ENCODE measurements at places on chromosomes 16 and 17.

DNA sequence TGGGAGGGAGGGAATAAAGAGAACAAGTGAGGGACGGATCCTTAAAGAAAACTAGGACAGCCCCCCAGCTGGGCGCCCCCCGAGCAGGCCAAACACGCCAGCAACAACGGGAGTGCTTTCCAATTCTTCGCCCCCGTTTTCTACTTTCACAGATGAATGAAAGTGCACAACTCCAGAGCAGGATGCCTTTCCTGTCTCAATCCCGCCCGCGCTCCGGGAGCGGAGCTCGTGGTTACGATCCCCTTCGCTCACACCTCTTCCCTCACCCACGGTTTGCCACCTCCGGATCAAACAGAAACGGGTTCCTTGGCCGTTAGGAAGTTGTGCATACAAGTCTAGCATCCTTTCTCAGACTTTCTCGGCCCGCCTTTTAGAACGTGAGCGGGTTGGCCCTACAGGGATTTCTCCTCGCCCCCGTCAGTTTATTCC lies 680 bp downstream of the SKA2 start:
- no peak for DNase-seq

GRCh38 chr16:5854027-5854426 lies 756.4 kb upstream of the EEF2KMT start:
- DNase-seq: no peak

GRCh38 chr16:27679899-27680298 lies 130.0 kb downstream of the KATNIP start:
- no peak for DNase-seq

- no peak for DNase-seq
These were observed 56.2 kb downstream of the ELAC2 start for GRCh38 chr17:12961655-12962054.

- no peak for DNase-seq
These were observed 222.1 kb downstream of the RBFOX3 start for GRCh38 chr17:79388556-79389295.

DNA sequence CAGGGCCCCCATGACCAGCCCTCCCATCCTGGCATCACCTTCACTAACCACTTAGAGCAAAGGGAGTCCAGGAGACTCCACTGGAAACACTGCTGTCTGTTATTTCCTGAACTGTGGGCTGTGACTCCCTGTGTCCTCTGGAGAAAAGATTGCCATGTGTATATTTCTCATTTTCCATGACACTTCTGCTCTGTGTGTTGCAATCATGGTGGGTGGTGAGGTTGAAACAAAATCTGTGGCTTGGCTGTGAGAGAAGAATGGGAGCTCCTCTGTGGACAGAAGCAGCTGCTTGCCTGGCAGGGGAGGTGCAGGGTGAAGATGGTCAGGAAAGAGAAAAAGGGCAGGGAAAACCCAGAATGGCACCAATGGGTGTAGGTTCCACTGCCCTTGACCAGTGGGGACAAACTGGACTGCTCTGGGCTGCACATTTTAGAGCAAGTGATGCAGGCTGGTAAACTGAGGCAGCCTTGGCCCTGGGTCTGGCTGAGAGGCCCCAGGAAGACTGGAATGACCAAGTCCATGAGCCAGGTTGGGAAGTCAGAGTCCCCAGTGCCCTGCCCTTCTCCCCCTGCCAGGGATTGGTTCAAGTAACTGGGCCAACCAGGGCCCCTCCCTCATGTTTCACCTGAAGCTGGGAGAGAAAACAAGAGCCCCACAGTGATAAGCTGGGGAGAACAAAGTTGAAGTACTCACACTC lies 314.3 kb downstream of the C16orf95 start:
- no peak for DNase-seq

GRCh38 chr17:29483503-29483902 lies 83.3 kb downstream of the ABHD15 start:
- DNase-seq: no peak

DNA sequence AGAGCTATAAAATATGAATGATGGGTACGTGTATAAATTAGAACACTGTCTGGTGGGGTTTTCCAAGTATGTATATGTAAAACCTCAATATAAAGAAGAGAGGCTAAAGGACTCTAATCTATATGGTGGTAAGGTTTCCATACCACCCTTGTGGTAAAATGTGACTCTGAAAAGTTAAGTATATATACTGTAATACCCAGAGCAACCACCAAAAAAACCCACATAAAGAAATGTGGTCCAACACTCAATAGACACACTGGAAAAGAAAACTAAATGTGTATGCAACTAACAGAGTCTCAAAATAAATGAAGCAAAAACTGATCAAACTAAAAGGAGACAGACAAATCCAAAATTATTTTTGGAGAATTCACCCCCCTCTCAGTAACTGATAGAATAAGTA lies 72.2 kb downstream of the XPO6 start:
- no peak for DNase-seq

- DNase-seq: peak; percentile 67
These were observed 33.7 kb upstream of the KDM8 start for GRCh38 chr16:27169511-27170071.

- no peak for DNase-seq
These were observed 4.3 kb upstream of the NTN1 start for GRCh38 chr17:9016941-9017552.

GRCh38 chr17:77874303-77875050 lies 84.0 kb upstream of the TNRC6C start:
- no peak for DNase-seq

- peak; percentile 57 for DNase-seq
These were observed 2.9 kb downstream of the TMEM107 start for GRCh38 chr17:8173056-8173870.

DNA sequence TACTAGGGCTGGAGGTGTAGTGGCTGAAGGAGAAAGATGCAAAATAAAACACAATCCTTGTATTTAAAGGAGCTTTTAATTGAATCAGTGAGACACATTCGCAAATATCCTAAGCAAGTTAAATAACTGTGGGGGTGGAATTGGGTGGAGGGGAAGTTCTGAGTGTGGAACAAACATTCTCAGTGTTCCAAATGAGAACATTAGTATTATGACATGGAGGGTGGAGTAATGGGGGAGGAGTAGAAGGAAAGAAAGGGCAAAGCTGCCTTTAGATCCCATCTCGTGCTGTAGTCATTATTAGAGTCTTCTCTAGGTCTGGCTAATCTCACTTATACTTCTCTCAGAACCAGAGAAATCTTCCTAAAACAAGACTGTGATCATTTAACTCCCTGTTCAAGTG lies 169.7 kb downstream of the ANKFN1 start:
- no peak for DNase-seq

GRCh38 chr16:57562669-57563486 lies 20.4 kb downstream of the ADGRG5 start:
- DNase-seq: no peak

- DNase-seq: no peak
These were observed 24.4 kb downstream of the YPEL2 start for GRCh38 chr17:59355702-59356325.

- DNase-seq: no peak
These were observed 18.0 kb downstream of the ABCC12 start for GRCh38 chr16:48137822-48138221.

DNA sequence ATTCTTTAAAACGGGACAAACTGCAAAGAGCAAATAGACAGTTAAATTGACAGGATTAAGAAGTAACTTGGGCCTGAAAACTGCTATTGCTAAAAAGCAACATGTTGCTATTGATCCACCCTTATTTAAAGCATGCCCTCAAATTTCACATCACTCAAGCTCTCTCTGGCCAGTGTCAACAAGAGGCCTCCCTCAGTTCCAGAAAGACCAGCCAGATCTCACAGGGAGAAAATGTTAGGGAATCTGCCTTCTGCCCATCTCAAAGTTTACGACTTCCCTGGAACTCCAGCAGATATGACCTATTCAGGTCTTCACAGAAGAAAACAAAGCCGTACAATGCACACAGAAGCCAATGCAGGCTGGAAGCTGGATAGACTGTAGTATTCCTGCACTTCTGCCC lies 8.9 kb downstream of the CFAP20 start:
- DNase-seq: no peak

GRCh38 chr17:28357061-28357900 lies at the start of gene POLDIP2:
Gene POLDIP2, minus strand, starts transcription at chr17:28357527. Its CDS starts 79 bp downstream, at chr17:28357448.
- peak; percentile 94 for DNase-seq

DNA sequence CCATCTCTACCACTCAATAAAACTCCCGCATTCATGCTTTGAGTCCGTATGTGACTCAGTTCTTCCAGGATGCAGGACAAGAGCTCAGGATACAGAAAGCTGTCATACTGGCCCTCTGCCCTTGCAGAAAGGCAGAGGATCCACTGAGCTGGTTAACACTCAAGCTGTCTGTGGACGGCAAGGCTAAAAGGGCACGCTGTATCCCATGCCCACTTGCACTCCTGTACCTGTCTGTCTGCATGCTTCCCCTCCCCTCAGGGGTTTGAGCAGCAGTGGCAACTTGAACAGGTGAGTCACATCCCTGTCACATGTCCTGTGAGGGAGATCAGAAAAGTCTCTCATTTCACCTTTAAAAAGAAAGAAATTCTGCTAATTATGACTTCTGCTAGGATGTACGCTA lies 293.8 kb downstream of the HS3ST3B1 start:
- no peak for DNase-seq

DNA sequence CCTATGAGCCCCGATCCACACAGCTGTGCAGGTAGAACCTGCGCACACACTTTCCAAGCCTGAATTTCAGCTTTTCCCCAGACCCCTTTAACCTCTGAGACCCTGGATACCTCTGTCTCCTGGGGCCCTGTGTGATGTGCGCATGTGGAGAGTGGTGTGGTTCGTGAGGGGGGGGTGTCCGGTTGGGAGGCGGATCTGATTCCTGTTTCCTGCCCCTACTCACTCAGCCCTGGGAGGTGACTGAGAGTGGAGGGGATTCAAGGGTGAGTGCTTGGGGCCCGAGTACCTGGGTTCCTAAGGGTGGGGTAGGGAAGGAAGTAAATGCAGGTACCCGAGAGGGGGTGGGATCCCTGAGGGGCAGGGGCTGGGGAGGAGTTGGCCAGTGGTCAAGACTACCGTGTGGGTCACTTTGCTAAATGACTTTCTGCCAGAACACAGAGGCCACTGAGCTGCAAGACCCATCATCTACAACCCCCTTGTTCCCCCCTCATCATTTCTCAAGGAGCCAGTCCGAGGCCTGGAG lies 621 bp downstream of the ARHGEF15 start:
- DNase-seq: no peak

DNA sequence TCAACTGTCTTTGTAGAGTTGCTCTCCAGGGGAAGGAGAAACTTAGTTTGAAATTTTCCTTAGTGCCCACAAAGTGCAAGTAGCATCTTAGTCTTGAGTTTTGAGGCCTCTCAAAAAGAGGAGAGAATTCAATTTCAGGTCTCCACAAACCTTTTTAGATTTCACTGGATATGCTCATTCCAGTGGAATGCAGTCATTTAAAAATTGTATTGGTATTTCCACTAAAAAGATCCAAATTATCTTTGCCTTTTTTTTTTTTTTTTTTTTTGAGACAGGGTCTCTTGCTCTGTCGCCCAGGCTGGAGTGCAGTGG lies 6.9 kb upstream of the FOXJ1 start:
- no peak for DNase-seq

GRCh38 chr16:80079072-80079471 lies 461.7 kb upstream of the DYNLRB2 start:
- DNase-seq: no peak

GRCh38 chr16:56941092-56941491 lies 9.2 kb downstream of the HERPUD1 start:
- no peak for DNase-seq

DNA sequence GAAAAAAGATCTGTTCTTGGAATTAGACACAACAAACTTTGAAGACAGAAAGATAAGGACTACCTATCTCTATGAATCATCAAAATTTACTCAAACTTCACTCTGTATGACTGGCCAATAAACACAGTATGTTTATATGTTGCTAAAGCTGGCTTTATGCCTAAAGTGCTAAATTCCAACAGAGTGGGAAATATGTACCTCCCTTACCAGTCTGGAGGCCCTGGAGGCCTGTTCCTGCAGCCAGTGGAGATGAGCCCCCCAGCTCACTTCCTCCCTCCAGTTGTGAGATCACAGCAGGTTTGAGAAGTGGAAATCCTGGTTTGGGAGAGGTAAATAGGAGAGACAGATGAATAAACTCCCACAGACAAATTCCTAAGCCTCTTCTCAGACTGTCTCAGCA lies 9.0 kb downstream of the ZNF23 start:
- no peak for DNase-seq

All from activated CD4-positive, alpha-beta T cell treated with anti-CD3 and anti-CD28 coated beads for 1 hour (primary cell).